ENCODE measurements at places on chromosomes 1 and 21. TPM values are rescaled to one million over a fixed set of nuclear protein-coding genes. Genes with fewer than 3 reads are reported as not detected.
A peak's percentile ranks its signal among the peaks of the same experiment; 100 is the strongest.

IGSF21 gene
- not detected for polyA plus RNA-seq

PODN gene
- 4.9 TPM for polyA plus RNA-seq

GPR37L1 gene
- polyA plus RNA-seq, result 0.47 TPM

DNA sequence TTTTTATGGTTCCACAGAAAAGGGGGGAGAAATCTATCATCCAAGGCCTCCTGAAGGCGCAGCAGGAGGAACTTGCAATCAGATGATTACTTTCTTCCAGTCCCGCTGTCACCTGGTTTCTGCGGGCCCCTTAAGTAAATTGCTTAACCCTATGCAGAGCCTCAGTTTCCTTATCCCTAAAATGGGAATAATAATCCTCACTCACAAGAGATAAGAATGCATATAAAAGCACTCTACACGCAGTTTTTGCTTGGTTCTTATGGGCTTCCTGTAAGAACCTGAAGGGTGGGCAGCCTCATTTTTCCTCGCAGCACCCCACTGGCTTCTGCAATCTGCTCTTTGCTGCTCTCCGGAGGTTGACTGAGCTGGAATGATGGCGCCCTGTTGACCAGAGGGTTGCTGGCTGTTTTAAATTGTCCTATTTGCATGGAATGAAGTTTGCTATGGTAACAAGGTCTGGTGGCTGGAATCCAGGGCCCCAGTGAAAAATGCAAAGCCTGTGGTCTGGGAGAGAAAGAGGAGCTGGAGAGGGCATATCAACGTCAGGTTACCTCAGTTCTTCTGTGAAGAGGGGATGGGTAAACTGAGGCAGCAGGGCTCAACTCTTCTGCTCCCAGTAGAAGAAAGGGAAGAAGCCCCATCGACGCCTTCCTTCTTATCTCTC lies 1.0 kb upstream of the KAZN start:
- peak overlapping the region; percentile 86 for H3K27ac ChIP-seq
- DNase-seq, result peak; percentile 16
- no peaks in the 10 kb centered on the region for H3K36me3 ChIP-seq
- peak overlapping the region; percentile 81 for H3K4me3 ChIP-seq

- no peak overlapping the region for H3K4me3 ChIP-seq
- no peaks in the 10 kb centered on the region for H3K27me3 ChIP-seq
- no peak overlapping the region for H3K27ac ChIP-seq
- H3K36me3 ChIP-seq, result no peaks in the 10 kb centered on the region
- no peak for DNase-seq
These were observed 216.4 kb downstream of the LTN1 start for GRCh38 chr21:28776251-28776650.

DNA sequence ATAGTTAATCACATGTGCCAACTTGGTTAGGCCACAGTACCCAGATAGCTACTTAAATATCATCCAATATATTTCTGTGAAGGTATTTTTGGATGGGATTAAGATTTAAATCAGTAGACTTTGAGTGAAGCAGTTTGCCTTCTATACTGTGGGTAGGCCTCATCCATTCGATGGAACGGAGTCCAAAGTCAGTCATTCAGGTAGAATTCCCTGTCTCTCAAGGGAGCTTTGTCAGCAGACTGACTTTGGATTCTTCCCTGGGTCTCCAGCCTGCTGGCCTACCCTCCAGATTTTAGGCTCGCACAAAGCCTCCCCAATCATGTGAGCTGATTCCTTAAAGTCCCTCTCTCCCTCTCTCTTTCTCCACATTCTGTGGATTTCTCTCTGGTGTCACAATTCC lies 145.1 kb upstream of the MAGI3 start:
- no peaks in the 10 kb centered on the region for H3K27me3 ChIP-seq
- no peaks in the 10 kb centered on the region for H3K36me3 ChIP-seq
- H3K4me1 ChIP-seq, result peaks cover 4% of the 10 kb centered on the region
- H3K27ac ChIP-seq, result no peak overlapping the region
- no peak overlapping the region for H3K4me3 ChIP-seq
- DNase-seq, result no peak

DNA sequence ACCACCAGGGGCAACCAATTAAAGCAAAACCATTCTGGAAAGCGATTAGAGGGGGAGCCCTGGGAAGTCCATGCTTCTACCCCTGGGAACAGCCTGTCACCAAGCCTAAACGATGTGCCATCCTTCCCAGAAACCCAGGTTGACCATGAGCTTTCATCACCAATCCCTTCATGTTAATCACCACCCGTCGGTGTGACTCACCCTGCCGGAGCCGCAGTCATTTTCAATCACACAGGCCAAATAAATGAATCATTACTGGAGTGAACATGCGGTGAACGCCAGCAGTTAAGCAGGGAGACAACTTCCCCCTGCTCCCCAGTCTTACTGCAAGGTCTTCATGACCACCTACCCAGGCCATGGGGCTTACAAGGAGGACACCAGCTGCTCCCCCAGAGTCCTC lies 308.8 kb downstream of the AJAP1 start:
- no peak overlapping the region for H3K27ac ChIP-seq
- H3K4me3 ChIP-seq, result no peak overlapping the region
- peak; percentile 20 for DNase-seq

DNA sequence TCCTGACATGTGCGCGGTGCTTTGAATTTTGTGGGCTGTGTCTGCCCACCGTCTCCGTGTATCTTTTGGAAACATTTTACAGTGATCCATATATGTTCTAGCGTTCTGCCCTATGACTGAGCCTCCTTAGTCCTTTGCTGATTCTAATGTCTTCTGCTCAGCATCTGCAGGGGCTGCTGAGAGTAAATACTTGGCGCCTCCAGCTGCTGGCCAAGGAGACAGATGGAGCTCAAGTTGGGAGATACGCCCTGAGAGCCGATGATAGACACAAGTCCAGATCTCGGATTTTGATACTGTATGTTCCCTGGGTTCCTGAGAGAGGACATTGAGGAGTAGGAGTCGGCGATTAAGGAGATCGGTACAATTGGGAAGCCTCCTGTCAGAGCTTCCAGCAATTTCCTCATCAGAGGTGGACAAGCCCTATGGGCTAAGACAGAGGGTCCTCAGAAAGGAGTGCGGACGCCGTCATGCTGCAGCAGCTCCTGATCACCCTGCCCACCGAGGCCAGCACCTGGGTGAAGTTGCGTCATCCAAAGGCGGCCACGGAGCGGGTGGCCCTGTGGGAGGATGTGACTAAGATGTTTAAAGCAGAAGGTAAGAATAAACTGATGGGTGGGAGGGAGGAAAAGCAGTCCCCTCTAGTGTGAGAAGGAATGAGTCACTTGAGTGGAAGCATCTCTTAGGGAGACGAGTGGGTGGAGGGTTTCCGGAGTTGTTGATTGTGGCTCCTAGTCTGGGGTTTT lies 390 bp downstream of the ZFP69B start:
- H3K36me3 ChIP-seq, result no peaks in the 10 kb centered on the region
- H3K4me3 ChIP-seq, result peak overlapping the region; percentile 79
- no peaks in the 10 kb centered on the region for H3K27me3 ChIP-seq

DNA sequence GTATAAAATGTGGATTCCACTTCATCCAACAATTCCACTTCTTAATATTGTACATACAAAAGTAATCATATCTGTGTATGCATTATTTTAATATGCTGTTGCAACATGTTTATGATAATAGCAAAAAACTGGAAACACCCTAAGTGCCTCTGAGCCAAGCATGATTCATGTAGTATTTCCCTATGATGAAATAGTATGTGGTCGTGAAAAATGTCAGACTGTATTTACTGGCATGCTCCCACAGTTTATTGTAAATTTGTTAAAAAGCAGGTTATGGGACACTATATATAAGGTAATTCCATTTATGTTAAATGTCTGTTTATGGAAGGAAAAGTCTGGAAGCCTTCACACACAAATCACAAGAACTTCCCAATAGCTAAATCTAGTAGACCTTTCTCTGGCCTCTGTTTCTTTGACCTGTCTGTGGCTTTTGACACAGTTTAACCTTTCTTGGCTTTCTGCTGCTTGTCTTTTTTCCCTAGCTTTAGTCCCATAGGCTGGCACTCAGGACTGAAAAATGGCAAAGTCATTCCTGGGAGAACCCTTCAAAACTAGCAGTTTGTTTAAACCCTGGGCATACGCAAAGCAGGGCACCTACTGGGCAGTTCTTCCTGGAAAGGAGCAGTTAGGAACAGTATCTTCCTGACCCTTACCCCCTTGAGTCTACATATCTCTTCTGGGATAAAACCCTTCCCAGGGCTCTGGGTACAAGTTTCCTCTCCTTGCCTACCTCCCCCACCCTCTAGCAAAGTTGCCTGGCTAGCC lies 65.4 kb upstream of the ARTN start:
- no peak for DNase-seq
- H3K4me3 ChIP-seq, result no peak overlapping the region
- H3K4me1 ChIP-seq, result no peaks in the 10 kb centered on the region
- H3K27ac ChIP-seq, result no peak overlapping the region
- H3K27me3 ChIP-seq, result no peaks in the 10 kb centered on the region

GRCh38 chr1:58031416-58031815 lies 515.1 kb downstream of the OMA1 start:
- no peaks in the 10 kb centered on the region for H3K4me1 ChIP-seq
- no peak overlapping the region for H3K4me3 ChIP-seq
- no peaks in the 10 kb centered on the region for H3K36me3 ChIP-seq
- H3K27ac ChIP-seq, result no peak overlapping the region
- peaks cover 31% of the 10 kb centered on the region for H3K27me3 ChIP-seq

DNA sequence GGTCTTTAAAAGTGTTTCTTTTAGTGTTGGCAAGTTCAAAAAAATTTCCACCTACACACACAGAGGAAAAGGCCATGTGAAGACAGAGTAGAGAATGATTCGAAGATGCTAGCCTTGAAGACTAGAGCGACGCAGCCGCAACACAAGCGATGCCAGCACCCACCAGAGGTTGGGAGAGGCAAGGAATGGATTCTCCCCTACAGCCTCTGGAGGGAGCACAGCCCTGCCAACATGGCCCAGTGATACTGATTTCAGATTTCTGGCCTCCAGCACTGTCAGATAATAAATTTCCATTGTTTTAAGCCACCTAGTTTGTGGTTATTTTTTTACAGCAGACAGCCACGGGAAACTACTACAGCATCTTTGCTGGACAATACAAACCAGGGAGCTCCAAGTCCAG lies 6.9 kb upstream of the ADAR start:
- no peaks in the 10 kb centered on the region for H3K27me3 ChIP-seq
- DNase-seq, result no peak
- no peaks in the 10 kb centered on the region for H3K36me3 ChIP-seq
- H3K4me3 ChIP-seq, result no peak overlapping the region
- H3K27ac ChIP-seq, result no peak overlapping the region
- H3K4me1 ChIP-seq, result no peaks in the 10 kb centered on the region
